ENCODE measurements at places on chromosomes 12 and 14. TPM values are rescaled to one million over a fixed set of nuclear protein-coding genes. Genes with fewer than 3 reads are reported as not detected.

Gene FAM90A1
- not detected for total RNA-seq

Gene PRH2
- not detected for total RNA-seq

Gene ASCL1
- total RNA-seq: not detected

Gene GPD1
- not detected for total RNA-seq

Gene EIF5
- 160 TPM for total RNA-seq

Gene CACNA2D4
- 1.5 TPM for total RNA-seq

Gene NXPH4
- total RNA-seq: 3.2 TPM

Gene TGFB3
- 8.6 TPM for total RNA-seq

Gene ITFG2
- 13.8 TPM for total RNA-seq

Gene FAM216A
- 12.4 TPM for total RNA-seq

Gene DHH
- under 0.01 TPM for total RNA-seq

Gene MRPL52
- total RNA-seq: 64.3 TPM

Gene EXOC3L4
- total RNA-seq: 0.44 TPM
